ENCODE measurements at places on chromosomes 7 and 10.

GRCh38 chr7:158077151-158077840 is 510.3 kb downstream of the PTPRN2 start:
- DNase-seq = no peak

DNA sequence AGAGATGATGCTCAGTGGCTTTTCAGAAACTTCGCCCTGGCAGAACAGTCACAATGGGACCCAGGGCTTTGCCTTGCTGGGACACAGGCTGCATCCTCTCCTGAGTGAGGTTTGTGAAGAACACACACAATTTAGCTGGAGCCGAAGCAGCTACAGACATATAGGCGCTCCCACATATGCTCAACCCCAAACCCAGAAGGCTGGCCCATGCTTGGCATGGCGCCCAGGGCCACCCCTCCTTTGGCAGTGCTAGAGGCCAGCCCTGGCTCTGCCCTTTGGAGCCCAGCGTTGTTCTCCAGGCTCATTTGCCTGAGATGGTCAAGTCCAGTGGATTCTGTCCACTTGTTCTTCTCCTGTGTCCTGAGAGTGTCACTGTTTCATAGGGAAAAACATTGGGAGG is 94.4 kb downstream of the WDFY4 start:
- DNase-seq = no peak

GRCh38 chr7:106041140-106041717 is 70.9 kb downstream of the SYPL1 start:
- DNase-seq = no peak

DNA sequence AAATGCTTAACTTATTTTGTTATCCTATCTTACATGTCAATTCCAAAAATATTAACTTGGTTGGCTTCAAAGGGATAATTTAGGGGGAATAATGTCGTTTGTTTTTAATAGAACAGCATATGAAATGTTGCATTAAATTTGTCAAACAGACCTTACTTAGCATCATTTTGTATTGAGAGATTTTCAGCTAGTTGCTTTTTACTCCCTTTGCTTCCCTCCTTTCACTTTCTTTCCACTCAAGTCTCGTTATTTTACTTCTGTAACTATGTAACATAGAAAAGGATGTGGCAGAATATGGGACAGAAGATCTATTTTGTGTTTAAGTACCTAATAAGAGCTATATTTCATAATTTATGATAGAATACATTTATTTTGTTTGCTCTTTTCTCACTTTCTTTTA is 2.6 kb downstream of the PHYHIPL start:
- DNase-seq = no peak

- DNase-seq = no peak
Observed at GRCh38 chr7:3861941-3862340, 560.9 kb downstream of the SDK1 start.

GRCh38 chr10:108443636-108444035 is 1279.1 kb upstream of the SORCS1 start:
- DNase-seq = no peak

DNA sequence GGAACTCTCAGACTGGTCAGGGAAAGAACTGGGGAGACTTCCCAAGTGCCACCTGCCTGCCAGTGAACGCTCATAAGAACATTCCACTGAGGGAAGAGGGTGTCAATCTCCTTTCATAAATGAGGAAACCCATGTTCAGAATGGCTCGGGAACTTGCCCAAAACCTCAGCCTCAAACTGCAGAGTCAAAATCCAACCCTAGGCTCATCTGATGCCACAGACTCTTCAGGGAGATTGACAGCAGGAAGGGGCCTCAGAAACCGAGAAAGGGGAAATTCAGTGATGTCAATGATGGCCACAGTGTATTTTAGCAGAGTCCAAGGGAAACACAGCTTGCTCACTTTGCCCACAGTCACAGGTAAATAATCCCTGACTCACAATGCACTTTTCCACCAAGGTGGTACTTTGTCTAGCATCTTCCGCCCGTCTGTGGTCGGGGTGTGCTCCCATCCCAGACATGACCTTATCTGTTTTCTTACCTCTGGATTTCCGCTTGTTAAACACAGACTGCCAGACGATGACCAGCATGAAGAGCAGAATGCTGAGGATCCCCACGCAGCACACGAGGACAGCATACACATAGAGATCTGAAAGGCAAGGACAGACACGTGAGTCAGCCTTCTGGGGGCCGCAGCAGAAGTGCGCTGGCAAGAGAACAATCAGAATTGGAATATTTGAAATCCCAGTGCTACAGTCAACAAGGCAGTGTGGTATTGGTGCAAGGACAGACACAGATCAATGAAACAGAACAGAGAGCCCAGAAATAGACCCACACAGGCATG is 38.4 kb downstream of the VSTM4 start:
- DNase-seq = no peak

GRCh38 chr10:51802030-51802429 is 102.6 kb upstream of the CSTF2T start:
- DNase-seq = no peak

DNA sequence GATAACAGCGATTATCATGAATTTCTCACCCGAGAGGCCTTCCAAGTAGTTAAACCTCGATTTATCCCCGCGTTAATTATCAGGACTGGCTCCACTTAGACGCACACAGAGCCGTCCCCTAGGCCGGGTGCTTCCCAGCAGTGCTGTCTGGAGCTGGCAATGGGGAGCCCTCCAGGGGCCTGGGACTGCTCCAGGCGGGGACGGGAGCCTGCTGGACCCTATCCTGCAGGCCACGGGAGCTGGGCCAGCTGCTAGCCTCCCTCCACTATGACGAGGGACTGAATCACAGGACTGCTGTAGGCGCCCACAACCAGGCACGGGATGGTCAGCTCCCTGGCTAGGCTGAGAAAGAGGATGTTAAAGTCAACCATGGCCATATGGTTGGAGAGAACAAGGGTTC is 229.1 kb downstream of the ELFN1 start:
- DNase-seq = no peak

- peak; percentile 58 for DNase-seq
Observed at GRCh38 chr7:150962553-150963399, 15.3 kb downstream of the KCNH2 start.

DNA sequence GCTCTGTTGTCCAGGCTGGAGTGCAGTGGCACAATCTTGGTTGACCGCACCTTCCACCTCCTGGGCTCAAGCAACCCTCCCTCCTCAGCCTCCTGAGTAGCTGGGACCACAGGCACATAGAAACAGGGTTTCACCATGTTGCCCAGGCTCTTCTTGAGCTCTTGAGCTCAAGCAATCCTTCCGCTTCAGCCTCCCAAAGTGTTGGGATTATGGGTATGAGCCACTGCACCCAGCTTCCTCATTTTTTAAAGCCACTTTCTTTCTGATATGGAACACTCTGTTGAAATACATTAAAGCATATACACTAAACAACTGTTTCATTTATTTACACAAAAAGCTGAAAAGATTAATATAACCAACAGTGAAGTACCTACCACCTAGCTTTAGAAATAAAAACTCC is 117.2 kb downstream of the CLEC2L start:
- no peak for DNase-seq

DNA sequence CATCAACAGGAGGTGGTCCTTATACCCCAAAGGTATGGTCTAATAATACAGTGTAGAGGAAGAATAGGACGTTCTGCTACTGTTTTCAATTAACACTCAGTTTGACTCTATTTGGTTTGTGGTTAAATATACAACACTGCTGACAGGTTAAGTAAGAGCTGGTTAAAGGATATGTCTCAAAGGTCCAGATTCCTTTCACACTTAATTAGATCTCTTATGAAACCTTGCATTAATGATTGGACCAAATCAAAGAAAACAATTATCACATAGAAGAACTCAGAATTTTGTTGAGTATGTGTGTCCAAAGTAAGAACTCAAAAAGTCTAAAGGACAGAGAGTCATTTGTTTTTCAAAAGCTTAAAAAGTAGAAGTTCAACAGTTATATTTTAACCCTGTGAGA is 18.0 kb downstream of the MRLN start:
- no peak for DNase-seq

- DNase-seq = no peak
Observed at GRCh38 chr7:42192851-42193461, 44.1 kb downstream of the GLI3 start.

DNA sequence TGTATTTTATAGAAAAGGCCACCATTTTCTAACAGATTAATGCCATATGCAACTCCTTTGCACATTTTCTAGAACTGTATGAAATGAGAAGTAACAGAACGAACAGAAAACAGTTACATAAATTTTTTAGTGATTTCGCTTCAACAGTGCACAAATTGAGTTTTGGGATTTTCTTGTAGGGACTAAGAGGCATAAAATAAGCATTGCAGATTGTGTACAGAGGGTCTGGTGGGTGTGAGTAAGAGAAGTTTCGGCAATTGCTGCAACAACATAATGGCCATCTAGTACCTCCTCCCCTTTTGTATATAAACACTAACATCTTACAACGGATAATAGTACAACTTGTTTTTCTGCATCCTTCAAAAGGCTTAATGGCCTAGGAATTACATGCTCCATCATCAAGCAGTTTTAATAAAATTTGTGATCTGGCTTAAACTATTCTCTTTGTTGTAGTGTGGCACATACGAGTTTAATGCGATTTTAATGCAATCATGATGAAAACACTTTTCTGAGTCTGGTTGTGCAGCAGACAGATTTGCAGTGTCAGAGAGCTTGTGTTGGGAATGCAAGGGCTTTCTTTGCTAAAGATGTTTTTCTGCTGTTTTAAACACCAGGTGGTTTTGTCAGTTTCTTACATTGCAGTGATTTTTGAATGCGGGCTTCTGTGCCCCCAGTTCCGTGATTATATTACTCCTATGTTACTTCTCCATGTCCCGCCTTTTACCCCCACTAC is 2.9 kb downstream of the GLCCI1 start:
- DNase-seq = no peak

DNA sequence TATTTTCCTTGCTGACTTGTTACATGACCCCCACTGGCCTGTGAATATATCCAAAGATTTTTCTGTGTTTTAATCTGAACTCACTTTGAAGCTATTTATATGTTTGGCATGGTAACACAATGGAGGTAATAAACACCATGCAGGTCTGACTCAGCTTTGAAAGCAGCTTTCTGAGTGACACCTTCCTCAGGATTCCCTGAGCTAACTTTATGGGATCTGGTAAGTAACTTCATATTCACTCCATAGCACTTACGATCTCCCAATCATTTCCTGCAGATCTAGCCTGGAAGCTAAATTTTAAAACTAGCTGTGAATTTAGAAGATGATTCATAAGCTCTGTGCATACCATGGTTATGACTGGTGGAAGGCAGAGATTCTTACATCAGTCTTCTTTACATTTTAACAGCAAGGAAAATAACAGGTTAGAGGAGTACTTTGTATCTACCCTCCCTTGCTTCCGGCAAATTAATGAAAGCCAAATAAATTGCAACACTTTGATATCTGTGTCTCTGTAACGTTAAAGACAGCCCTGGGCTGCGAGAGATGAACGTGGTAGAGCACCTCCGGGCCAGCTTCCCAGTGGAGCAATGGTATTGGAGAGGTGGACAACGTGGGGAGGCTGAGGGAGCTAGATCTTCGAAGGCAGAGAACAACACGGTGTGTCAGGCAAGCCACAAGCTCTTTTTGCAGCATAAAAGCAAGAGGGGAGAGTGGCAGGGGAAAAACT is 170.2 kb upstream of the KLF14 start:
- no peak for DNase-seq

DNA sequence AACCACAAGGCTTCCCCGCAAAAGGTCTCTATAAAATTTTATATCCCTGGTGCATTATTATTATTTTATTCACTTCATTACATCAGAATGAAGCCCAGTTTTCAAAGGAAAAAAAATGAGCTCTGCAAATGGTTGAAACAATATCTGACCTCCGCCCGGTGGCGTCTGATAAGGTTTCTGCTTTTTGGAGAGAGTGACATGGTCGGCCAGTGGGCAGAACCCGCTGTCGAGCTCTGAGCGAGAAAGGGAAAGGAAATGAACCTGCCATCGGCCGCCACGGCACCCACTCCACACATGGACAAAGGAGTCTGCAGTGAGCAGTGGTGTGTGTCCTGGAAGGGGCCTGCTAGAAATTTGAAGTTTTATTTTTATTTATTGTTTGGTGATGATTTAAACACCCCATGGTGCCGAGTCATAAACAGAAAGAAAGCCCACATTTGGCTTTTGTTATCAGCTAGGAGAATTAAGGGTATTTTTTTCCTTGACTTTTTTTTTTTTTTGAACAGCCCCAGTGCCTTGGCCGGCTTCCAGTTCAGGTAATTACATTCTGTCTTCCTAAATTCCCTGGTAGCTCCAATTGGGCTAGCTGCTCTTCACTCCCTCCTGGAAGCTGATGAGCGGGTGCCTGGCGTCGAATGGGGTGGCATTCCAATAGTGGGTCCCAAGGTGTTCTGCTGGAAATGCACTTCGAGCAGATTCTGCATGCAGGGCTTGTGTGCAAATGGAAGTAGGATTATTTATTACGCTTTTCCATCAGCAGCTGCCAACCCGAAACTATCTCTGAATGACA is 149.4 kb upstream of the MKI67 start:
- DNase-seq = no peak

- no peak for DNase-seq
Observed at GRCh38 chr7:129041142-129042085, 13.5 kb downstream of the TNPO3 start.

DNA sequence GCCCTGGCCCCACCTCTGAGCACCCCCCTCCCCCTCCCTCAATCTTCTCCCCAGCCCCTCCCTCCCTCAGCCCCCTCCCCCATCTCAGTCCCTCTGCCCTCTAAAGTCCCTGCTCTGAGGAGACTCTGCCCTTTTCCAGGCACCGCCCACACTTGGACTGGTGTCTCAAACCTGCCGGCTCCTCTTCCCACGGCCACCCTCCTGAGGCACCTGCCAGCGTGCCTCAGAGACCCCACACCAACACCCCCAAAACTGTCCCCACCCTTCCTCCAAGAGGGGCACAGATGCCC is 34.6 kb upstream of the HSPB1 start:
- no peak for DNase-seq

- DNase-seq = no peak
Observed at GRCh38 chr10:17234431-17234945, 6.4 kb downstream of the VIM start.

GRCh38 chr7:69624435-69625230 is 26.4 kb downstream of the AUTS2 start:
- no peak for DNase-seq

DNA sequence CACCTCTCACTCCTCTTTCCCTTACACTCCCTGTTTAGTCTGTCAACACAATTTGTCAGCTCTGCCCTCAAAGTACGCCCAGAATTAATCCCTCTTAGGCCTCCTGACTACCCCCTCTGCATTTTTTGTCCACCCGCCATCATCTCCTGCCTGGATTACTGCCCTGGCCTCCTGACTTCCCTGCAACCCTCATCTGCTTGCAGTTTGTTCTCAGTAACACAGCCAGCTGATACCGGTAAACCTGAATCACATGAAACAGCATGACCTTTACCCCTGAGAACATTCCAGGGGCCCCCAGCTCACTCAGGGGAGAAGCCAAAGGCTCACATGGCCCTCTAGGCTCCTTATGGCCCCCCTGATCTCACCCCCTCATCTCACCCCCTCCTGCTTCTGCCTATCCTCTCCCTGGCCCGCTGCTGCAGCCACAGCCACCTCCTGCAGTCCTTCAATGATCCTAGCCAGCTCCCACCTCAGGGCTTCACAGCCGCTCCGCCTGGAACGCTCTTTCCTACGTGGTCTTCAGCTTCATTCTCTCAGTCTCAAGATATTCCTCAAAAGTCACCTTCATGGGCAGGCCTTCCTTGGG is 8.9 kb downstream of the C10orf53 start:
- no peak for DNase-seq

GRCh38 chr7:122457325-122457724 is 152.8 kb upstream of the FEZF1 start:
- DNase-seq = no peak

- DNase-seq = no peak
Observed at GRCh38 chr10:110829721-110830410, 41.9 kb upstream of the PDCD4 start.
